ENCODE measurements at places on chromosomes 4 and X.

- no peak for DNase-seq
These were observed 176.3 kb upstream of the GK2 start for GRCh38 chr4:79584352-79584751.

DNA sequence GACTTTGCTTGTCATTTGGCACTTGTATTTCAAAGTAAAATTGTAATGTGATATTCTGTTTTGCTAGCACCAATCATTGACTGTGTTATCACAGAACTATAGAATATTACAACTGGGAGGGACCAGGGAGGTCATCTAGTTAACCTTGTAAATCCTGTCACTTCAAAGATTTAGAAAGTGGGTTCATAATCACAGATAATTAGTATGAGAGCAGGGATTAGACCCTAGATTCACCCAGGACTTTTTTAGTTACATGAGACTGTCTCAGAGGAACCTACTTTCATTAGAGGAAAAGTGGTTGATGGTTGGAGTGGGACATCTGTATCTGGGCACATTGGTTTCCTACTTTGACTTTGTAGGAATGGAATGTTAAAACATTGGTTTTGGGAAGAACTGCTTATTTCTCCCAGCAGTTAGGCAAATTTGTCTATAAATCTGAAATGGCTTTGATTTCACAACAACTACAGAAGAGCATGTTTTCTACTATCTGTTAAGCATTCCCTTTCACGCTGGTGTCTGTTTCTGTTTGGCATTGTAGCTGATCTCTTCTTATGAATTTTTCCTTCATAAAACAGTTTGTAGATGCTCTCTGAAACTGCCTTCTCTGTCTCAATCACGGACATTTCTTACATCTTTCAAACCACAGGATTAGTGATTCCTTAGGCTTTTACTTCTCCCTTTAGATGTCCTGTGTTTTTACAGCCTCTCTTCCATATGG, 144.1 kb downstream of the DIPK2B start:
- DNase-seq, result peak; percentile 8

DNA sequence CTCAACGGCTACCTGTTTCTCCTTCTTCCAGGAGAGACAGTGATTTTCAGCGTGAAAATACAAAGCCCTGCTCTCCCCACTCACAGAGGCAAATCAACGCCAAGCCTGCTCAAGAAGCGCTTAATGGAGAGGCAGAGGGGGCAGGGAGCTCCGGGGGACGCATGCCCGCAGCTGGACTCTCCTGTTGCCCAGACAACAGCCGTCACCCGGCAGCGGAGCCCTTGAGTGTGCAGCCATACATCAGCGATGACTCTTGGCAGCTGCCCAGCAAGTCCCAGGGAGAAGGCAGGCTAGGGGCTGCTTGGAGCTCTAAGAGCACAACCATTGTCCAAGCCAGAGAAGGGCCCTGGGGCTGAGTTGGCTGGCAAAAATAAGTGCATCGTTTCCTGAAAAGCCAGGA, 71.0 kb upstream of the AFAP1 start:
- DNase-seq, result peak; percentile 68

- no peak for DNase-seq
These were observed 15.2 kb upstream of the INPP4B start for GRCh38 chr4:142861351-142861750.

DNA sequence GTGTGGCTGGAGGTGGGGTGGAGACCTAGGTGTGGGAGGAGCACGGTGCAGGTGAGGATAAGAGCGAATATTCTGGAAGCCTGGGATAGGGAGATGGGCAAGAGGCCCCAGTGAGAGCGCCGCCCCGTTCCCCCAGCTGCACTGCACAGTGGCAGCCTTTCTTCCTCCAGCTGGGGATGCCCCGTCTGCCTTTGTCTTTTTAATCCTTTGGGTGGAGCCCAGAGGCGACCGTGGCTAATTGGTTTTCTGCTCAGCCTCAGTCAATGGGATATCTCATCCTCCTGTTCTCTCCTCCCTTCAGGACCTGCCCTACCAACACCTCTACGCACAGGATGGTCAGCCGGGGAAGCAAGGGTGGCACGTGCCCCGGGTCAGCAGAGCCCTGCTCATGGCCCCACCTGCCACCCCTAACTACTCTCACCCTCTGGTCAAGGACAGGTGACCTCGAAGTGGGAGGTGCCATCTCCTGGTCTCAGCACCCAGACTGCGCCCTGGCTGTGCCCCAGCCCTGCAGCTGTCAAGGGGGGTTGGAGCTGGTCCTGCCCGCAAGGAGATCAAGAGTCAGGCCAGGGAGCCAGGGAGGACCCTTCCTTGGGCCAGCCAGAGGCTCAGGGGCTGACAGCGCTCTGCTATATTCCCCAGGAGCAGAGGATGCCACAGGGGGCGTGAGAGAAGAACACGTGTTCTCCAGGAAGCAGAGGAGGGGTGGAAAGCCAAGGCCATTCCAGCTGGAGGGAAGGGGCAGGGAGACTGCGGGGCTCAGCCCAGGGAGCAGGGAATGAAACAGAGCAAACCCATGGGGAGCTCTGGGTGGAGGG, 64.0 kb downstream of the ADRA2C start:
- no peak for DNase-seq

GRCh38 chrX:71000139-71000538, 68.0 kb downstream of the SNX12 start:
- DNase-seq, result no peak

DNA sequence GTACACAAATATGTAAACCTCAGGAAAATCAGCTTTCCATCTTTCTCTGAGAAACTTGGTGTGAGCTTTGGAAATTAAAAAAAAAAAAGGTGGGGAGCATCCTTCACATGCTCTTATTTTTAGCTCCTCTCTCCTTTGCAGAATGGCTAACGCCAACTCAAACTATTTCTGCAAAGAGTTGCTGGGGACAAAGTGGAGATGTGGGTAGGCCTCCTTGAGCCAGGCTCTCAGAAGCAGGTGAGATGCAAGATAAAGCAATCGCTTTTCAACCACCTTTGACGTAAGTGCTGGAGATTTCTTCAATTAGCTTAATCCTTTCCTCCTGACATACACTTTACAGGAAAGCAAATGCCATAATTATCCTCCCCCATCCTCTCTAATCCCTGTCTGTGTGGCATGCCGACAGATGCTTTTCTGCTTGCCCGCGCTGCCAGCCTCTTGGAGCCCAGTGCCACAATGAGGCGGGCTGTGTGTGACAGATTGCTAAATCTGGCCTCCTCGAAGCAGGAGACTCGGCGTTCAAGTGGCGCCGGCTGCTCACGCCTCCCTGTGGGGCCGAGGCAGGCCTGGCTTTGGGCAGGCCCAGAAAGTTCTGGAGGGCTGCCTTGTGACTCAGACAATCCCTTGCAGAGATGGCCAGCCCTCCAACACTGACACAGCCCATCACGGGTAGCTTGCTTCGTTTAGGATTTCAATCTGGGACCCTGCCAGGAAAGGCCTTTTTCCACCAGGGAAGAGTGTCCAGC, 64.9 kb upstream of the SOD3 start:
- peak; percentile 53 for DNase-seq

- DNase-seq, result peak; percentile 40
These were observed 1.3 kb downstream of the TMEM47 start for GRCh38 chrX:34655501-34656455.

GRCh38 chr4:184940500-184940899, 77.8 kb upstream of the HELT start:
- no peak for DNase-seq

DNA sequence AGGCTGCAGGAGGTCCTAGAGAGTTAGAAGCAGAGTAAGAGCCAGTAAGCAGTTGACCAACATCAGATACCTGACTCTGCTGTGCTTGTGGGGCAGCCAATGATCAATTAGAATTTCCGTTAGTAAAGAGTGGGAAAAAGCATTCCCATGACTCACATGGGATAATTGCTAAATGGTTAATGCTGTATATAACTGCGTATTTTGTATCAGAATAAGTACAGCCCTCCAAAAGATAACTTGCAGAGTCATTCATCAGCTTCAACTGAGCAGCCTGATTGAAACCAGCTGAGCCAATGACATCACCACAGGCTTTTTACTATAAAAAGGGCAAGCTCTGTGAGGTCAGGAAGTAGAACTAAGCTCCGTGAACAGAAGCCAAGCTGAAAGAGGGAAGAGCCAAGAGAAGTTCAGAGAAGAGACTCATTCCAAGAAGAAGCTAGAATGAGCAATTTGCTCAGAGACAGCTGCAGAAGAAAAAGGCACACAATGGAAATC, 67.9 kb downstream of the PPP3CA start:
- DNase-seq, result peak; percentile 99

DNA sequence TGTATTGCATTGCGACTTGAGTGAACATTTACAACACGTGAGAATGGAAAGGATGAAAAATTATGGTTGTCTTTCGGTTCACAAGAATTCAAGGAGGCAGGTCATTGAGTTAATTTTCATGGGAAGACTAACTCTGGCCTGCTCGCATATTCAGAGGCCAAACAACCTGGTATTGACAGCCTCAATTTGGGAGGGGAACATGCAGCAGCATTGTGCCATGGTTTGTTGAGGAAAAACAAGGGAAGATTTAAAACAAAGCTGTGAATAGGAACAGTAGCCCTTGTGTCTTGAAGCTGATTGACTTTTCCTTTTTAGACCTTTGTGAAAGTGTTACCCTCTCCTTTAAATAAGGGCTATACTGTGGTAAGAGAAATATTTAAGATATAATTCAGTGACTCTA, 31.9 kb downstream of the FAT4 start:
- DNase-seq, result no peak

DNA sequence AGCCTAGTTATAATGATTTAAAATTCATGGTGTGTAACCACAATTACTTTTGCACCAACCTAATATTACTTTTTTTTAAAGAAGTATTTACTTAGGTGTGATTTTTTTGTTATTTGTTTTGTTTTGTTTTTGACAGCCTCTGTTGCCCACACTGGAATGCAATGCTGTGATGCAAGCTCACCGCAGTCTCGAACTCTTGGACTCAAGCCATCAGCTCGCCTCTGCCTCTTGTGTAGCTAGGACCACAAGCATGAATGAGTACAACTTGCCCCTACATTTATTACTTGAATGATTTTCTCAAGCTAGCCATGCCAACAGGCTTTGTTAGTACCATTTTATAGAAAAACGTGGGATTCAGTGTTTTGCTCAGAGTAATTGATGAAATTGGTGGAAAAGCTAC, 488.8 kb upstream of the CPEB2 start:
- DNase-seq, result no peak

DNA sequence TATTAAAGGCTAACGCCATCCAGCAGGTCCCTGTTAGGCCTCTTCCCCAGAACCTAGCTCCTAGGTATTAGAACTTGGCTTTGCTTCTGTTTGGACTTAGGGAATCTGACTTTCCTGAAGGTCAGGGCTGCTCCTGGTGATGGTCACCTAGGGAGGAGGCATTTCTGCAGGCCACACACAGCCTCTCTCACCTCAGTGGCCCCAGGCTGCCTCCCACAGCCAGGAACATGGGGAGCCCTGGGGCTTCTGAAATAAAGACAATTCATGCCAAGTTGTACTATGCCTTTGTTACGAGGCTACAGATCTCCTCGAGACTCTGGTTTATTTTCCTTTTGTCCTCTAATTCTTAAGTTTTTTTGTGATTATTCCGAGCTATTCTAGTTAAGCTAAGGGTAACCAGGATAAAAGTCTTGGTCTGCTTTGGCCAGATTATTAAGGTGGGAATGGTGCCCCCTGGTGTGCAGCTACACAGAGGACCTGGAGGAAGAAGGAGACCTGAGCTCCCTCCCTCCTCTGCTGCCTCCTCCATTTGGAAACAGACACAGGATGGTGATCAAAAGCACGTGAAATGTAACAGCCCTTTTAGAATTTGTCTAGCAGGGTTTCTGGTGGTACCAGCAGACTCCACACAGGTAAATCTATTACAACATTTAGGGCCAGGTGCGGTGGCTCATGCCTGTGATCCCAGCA, 131.0 kb downstream of the DCLK2 start:
- DNase-seq, result peak; percentile 75

DNA sequence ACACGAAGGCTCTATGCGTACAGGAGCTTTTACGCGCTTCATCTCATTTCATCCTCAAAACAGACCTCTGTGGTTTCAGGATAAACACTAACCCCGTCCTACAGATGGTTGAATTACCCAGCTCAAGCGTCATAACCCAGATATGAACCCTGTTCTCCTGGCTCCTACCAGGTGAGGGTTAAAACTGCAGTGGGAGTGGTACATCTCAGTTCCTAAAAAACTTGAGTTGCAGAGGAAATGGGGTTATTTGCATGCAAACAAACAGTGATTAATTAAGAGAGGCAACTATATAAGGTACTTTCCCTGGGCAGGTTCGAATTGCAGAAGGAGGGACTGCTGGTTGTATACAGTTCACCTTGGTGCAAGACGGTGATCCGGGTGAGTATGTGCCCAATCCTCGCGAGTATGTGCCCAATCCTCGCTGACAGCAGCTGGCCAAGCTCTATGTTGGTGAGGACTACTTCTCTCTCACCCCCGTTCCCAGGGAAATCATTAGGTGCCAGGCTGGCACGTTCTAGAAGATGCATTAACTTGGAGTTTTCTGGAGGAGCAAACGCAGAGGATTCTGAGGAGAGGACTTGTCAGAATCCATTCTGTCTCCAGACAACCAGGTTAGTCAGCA, 72.6 kb downstream of the FHDC1 start:
- no peak for DNase-seq

- DNase-seq, result no peak
These were observed 403.8 kb upstream of the FAT1 start for GRCh38 chr4:187127456-187127855.
